ENCODE measurements at places on chromosomes 2 and 18. TPM values are rescaled to one million over a fixed set of nuclear protein-coding genes. Genes with fewer than 3 reads are reported as not detected.

- no peak for DNase-seq
These were observed 47.9 kb downstream of the TRPM8 start for GRCh38 chr2:233965032-233965603.

DNA sequence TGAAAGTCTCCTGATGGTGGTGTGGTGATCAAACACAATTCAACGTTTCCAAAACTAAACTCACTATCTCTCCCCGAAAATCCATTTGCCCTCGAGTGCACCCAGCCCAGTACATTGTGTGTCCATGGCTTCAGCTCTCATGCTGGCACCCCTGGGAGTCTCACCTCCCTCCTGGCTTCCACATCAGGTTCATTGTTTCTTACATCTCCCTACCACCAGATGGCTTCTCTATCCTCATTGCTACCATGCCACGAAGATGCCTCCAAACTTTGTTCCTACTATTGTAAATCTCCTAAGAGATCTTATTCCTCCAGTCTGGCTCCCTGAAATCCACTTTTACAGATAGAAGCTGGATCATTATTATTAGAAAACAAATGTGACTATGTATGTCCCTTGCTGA, 197.0 kb downstream of the MYT1L start:
- DNase-seq, result no peak

GRCh38 chr2:72923833-72924352, 6.6 kb downstream of the EMX1 start:
- no peak for DNase-seq

DNA sequence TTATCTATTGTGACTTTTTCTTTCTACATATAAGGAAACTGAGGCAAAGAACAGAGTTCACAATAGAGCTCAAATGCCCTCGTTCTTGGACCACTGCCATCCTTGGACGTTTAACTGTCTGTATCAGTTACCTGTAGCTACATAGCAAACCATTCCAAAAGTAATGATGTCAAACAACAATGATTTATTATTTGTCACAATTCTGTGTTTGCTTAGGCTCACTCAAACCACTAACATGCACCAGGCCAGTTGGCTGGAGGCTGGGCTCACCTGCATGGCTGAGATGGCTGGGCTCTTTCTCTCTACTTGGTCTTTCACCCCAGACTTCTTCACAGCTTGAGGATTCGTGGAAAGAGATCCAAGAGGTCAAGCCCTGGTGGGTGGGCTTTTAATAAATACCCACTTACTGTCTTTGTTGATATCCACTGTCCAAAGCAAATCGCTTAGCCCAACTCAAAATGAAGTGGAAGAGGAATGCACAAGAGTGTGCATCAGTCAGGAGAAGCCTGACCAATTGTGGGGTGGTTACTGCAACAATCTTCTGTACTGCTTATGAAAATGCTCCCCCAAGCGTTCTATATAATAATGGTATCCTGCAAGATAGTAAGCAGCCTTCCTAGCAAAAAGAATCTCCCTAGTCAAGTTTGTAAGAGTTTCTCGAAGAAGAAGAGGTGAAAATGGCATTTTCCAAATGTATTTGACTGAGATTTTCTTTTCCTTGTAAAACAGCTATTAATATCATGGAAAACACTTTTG, 163.5 kb upstream of the NT5C1B start:
- no peak for DNase-seq

DNA sequence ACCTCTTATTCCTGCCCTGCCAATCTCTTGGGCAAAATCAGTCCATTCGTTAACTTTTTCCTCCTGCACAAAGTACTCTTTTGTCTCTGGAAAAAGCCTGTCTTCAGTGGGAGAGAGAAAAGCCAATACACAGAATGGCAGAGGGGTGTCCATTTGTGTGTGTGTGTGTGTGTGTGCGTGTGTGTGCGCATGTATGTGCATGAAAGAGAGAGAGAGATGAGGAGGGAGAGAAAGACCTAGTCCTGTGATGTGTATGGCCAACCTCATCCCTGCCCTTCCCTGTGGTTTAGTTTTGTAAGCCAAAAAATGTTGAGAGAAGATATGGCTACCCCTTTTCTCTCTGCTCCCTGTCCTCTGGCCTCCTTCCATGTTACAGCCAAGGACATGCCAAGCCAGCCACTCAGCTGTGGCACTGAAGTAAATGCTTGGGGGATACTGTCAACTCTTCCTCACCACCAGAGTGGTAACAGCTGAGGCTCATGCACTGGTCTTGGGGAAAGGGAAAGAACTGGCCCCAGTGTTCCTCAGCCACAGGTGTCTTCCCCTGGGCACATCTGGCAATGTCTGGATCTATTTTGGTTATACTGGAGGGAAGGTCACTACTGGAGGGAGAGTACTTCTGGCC, 10.6 kb downstream of the SLC4A5 start:
- no peak for DNase-seq

DNA sequence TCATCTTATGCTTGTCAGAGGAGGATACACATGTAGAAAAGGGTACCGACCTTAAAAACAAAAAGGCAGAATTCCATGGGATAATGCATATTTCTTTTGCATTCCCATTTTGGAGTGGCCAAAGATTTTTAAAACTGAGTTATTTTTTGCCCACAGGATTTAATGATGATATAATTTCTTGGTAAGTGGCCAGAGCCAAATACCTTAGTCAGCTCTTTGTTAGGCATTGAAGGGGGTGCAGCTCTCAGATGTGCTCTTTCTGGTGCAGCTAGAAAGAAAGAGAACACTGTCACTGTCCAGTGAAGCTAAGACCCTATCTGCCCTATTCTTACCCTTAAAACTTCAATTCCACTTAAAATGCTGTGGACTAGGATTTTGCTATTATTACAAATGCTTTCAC, 10.8 kb downstream of the COQ10B start:
- DNase-seq, result no peak

GRCh38 chr2:96484091-96484490, 21.1 kb downstream of the NEURL3 start:
- DNase-seq, result no peak

IL1A gene
- total RNA-seq, result 1.4 TPM
